ENCODE measurements at places on chromosomes 16 and 17. TPM values are rescaled to one million over a fixed set of nuclear protein-coding genes. Genes with fewer than 3 reads are reported as not detected.

- no peak for DNase-seq
These were observed 25.4 kb upstream of the KRT20 start for GRCh38 chr17:40910441-40910841.

GRCh38 chr17:39485555-39485954 lies 24.3 kb downstream of the CDK12 start:
- peak; percentile 88 for DNase-seq

DNA sequence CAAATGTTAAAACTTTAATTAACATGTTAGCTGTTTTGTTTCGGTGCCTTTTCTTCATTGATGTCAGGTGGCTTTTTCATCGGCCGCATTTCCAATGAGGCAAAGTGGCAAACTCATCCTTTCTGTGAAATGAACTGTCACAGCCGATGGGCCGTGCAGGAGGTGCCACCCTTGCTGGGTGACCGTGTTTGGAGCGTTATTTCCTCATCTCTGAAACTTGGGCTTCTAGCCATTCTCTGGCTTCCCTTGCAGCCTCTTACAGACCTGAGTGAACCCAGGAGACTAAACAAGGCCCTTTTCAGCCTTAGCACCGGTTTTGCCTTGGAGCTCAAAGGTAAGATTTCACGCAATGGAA lies 42.2 kb upstream of the PRSS54 start:
- no peak for DNase-seq

GRCh38 chr16:85881436-85881835 lies 17.5 kb upstream of the IRF8 start:
- DNase-seq, result no peak

DNA sequence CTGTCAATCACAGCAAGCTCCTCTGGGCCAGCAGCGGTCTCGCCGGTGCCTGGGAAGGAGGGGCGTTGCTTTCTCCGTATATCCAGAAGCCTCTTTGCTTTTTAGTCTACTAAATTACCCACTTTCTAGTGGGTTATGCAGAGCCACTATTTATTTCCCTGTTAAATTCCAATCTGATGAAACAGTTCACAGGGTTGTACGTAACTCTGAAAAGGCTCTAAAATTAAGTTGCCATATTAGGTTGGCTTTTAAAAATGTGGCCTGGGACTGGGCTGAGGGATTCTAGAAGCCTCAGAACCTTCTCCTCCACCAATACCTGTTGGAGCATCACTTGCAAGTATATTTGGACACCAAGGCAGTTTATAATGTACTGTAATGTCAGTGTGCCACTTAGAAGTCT lies 27.2 kb downstream of the MARCHF10 start:
- no peak for DNase-seq

DNA sequence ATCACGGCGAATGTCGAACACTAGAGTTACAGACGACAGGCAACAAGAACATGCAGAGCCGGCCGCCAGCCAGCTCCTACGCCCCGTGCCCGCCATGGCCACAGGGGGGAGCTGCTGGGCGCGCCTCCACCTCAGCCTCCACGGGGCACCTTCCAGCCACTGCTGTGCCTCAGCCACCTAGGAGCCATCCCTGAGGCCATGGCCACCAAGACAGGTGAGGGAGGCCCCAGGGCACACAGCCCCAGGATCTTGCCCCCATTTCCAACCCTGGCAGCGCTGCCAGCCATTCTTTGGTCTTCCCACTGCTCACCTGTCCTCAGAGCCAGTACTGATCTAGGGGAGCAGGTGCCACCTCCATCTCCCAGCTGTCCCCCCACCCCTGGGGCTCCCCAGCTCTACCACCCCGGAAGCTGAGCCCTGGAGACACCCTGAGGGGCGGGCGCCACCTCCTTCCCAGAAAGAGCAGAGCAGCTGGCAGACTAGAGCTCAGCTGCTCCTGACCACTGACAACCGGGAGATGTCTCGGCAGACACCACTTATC lies 11.8 kb downstream of the GNPTG start:
- DNase-seq, result no peak

DNA sequence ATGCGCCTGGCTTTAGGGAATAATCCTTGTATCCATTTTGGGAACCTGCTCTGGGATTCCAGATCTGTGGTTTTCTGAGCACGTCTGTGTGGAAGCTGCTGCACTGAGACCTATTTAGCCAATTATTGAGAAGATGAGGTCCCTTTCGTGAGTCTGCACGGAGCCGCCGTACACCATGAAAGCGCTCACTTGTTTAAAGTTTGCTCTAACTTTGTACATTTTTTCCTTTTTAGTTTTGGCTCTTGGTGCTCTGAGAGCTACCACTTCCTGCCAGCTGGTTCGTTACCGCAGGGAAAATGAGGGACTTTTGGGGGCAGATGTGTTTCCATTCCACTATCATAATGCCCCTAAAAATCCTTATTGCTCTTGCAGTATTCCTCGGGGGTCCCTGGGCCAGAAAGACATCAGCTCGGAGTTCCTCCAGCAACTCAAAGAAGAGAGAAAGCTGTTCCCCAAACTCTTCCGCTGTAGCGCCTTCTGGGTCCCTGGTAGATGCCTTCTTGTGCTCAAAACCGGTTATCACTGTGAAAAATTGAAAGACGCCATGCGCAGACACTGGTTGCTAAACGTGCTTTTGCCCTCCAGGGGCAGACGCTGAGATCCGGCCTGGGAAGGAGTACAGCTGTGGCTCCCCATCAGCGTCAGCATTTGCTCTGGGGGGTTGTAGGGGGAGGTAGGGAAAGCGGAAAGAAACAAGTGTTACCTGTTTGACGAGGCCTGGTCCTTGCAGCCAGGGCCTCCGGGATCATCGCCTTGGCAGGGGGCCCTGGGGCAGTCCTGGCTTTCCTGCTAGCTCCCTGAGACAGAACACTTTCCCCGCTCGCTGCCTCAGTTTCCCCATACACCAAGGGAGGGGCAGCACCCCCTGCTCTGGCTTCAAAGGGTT lies 238.1 kb downstream of the MRTFB start:
- no peak for DNase-seq

- DNase-seq, result no peak
These were observed 1.7 kb downstream of the NFATC3 start for GRCh38 chr16:68086860-68087268.

- no peak for DNase-seq
These were observed 1.6 kb upstream of the SPATA32 start for GRCh38 chr17:45263477-45263860.

GRCh38 chr17:60724647-60725046 lies 47.0 kb downstream of the BCAS3 start:
- no peak for DNase-seq

GRCh38 chr16:12416136-12416787 lies 387.4 kb downstream of the CPPED1 start:
- no peak for DNase-seq

GRCh38 chr17:31829649-31830048 lies 29.4 kb downstream of the COPRS start:
- no peak for DNase-seq

- peak; percentile 75 for DNase-seq
These were observed 16.0 kb upstream of the RASD1 start for GRCh38 chr17:17511881-17512858.

DNA sequence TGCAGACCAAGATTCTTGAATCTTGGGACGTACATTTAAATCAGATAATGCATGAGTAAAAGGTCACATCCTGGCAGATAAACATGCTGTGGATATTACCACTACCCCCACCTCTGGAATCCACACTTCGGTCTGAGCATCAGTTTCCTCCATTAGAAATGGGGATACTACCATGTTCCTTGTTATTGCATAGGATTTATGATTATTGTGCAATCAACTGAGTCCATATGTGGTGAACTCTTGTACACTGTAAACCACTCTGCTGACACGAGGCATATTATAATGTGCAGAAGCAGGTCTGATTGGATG lies 108.7 kb downstream of the VAT1L start:
- DNase-seq, result no peak

DNA sequence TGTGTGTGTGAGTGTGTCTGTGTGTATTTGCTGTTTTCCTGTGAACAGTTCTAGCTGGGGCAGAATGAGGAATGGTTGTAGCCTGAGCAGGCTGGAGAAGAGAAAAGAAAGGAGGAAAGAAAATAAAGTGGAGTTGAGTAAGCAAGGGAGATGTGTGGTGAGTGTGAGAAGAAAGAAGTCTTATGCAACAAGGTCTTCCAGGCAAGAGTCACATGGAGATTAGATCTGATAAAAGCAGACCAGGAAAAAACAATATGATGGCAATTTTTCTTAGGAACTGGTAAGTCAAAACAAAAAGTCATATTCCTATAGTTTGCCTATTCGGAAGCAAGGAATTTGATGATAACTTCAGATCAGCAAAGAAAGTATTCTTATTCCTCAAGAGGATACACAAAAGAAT lies 125.0 kb downstream of the HS3ST3A1 start:
- no peak for DNase-seq

GRCh38 chr17:15654886-15655561 lies 29.1 kb downstream of the TRIM16 start:
- no peak for DNase-seq

DNA sequence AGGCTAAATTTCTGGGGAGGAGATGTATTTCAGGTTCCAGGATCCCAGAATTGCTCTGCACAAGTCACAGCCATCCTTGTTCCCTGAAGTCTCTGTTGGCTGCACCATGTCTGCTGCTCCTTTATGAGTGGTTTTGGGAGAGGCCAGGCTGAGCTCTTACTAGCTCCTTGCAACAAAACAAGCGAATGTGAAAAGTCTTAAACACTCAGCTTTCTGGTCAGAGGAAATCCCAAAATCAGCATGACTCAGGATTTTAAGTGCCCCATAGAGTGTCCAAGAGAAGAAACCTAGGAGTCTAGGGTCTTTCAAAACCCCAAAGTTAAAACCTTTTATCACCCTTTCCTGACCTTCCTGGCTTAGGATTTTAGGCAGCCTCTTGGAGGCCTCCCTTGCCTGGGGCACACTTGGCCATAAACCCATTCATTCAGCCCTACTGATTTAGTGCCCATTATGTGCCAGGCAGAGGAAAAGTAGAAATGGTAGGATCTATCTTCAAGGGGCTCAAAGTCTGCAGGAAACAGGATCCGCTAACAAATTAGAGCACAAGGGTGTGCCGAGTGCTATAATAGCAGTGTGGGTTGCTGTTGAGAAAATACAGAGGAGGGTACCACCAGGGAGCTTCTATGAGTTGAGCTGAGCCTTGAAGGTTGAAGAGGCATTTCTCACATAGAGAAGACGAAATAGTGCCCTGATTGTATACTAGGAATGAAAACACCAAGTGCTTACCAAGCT lies 36.9 kb downstream of the SOST start:
- no peak for DNase-seq

DNA sequence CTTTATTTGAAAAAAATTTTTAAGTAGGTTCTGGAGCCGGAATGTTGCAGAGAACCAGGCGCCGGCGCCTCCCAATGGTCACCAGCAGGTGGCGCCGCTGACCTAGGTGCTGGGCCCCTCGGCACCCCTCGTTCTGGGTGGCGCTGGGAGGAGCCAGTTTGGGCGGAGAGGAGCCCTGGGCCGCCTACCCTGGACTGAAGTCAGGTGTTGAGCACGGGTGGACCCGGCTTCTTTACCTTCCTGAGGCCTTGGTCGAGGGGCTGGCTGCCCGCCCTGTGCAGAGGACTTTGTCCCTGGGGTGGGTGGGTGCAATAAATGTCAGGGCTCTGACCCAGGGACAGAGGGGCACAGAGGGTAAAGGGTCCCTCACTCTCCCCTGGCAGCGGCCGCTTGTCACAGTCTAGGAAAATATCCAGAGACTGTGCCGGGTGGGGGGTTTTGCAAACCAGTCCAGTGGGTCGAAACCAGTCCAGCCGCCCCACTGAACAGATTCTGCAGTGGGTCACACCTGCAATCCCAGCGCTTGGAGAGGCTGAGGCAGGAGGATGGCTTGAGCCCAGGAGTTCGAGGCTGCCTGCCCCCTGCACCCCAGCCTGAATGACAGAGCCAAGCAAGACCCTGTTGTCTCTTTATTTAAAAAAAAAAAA lies 30.1 kb upstream of the TNFRSF13B start:
- DNase-seq, result peak; percentile 10

DNA sequence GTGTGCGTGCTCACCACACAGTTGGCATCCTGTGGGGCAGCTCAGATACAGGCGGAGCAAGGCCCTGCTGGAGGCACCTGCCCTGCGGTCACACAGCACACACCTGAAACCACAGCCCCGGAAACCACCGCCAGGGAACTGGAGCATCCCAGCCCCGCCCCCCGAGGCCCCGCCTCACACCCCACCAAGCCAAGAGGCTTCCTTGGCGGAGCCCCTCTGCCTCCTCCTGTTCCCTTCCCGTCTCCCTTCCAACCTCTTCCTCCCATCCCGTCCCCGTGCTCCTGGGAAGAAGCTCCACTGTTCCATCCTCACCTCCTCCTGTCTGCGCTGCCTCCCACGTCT lies 205.5 kb downstream of the NTN1 start:
- no peak for DNase-seq

DNA sequence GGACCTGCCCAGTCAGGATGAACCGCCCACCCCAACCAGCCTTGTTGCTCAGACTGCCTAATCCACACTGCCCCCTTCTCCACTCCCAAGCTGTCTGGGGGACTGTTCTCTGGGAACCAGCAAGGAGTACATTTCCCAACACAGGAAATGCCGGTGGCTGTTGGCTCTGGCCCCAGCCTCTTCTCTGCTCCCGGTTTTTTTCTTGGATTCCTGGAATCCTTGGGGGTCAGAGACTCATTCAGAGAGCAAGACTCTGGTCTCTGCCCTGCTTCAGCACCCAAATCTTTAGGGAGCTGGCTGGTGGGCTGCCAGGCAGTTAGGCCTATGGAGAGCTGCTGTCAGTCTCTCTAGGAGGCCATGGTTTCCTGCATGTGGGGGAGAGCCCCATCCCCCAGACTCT lies 10.8 kb upstream of the MTMR4 start:
- peak; percentile 55 for DNase-seq

GRCh38 chr16:86211800-86212199 lies 298.5 kb upstream of the FOXF1 start:
- no peak for DNase-seq

- no peak for DNase-seq
These were observed 23.4 kb downstream of the MYH13 start for GRCh38 chr17:10349403-10349802.

DNA sequence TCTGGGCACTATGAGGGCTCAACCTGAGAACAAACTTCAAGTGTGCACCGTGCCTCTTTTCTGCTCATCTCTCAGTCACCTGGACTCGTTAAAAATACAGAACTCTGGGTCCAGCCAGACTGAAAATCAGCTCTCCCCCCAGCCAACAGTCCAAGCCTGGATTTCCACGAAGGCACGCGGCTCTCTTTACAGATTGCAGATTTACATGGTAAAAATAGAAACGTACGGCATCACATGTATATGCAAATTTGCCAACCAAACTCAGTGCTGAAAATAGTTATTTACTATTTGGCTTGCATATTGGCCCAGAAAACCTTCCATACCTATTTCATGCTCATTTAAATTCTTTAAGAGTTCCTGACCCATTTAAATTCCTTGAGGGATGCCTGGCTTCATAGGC lies 315.8 kb downstream of the MAF start:
- DNase-seq, result no peak

- no peak for DNase-seq
These were observed 60.8 kb upstream of the MED9 start for GRCh38 chr17:17416007-17416399.

Gene KRT39
- not detected for polyA plus RNA-seq

Gene OR3A3
- not detected for polyA plus RNA-seq

Gene LRRC37B
- 11.0 TPM for polyA plus RNA-seq

Gene ORC6
- polyA plus RNA-seq, result 6.6 TPM

Gene SGSM2
- polyA plus RNA-seq, result 29.5 TPM

Gene TBC1D3C
- polyA plus RNA-seq, result not detected

Gene MYL4
- 0.17 TPM for polyA plus RNA-seq

Gene CRHR1
- not detected for polyA plus RNA-seq

Gene RDM1
- polyA plus RNA-seq, result not detected

Gene SPHK1
- polyA plus RNA-seq, result 11.6 TPM

Gene CDRT15
- not detected for polyA plus RNA-seq

Gene TNFSF13
- polyA plus RNA-seq, result 1.0 TPM

Gene AARSD1
- 39.7 TPM for polyA plus RNA-seq
